Glomerular endothelial cell (primary cell): ENCODE measurements at places on chromosomes 6 and 20. TPM values are rescaled to one million over a fixed set of nuclear protein-coding genes. Genes with fewer than 3 reads are reported as not detected.

- no peak for DNase-seq
Observed at GRCh38 chr6:96171112-96171511, 155.3 kb downstream of the FUT9 start.

PAX1 gene
- not detected in 2 replicates for total RNA-seq

- DNase-seq: no peak
Observed at GRCh38 chr20:60365064-60365666, 406.9 kb downstream of the CDH26 start.

DNA sequence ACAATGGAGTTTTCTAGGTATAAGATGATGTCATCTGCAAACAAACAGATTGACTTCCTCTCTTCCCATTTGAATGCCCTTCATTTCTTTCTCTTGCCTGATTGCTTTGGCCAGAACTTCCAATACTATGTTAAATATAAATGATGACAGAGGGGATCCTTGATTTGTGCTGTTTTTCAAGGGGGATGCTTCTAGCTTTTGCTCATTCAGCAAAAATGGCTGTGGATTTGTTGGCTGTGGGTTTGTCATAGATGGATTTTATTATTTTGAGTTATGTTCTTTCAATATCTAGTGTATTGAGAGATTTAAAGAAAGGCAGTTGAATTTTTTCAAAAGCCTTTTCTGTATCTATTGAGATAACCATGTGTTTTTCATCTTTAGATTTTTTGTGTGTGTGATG, 662.4 kb upstream of the EYS start:
- no peak for DNase-seq

WFDC12 gene
- total RNA-seq: not detected in 2 replicates

DNA sequence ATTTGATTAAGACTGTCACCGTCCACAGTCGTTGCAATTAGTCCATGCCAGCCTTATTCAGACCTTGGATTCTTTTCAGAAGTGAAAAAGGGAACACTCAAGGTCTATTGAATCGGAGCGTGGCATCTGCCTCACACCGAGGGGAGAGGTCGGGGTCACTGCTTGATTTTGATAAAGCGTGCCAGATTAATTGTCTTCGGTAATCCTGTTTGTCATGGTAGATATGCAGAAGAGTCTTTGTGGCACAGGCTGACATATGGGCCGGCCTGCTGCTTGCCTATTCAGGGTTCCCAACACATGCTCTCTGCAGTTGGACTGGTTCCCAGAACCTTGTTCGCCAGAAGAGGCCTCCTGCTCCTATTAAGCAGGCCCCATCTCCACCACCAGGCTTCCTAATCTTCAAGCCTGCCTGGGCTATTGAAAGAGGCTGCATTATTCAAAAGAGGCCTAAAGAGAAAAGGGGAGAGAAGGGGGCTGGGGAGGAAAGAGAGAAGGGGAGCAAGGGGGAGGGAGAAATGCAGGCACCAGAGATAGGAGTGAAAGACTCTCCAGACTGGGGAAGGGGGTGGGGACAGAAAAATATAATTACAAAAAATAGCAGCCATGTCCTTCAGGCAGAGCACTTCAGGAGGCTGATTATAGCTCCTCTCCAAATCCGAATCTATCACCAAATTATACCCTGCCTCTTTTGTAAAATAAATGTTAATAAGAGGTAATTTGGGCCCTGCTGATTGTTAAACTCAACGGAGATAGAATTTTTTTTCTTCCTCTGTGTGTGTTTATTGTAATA, 611.3 kb downstream of the HDGFL1 start:
- DNase-seq: no peak

GRCh38 chr6:99287523-99287922, 62.0 kb downstream of the FAXC start:
- no peak for DNase-seq

DNA sequence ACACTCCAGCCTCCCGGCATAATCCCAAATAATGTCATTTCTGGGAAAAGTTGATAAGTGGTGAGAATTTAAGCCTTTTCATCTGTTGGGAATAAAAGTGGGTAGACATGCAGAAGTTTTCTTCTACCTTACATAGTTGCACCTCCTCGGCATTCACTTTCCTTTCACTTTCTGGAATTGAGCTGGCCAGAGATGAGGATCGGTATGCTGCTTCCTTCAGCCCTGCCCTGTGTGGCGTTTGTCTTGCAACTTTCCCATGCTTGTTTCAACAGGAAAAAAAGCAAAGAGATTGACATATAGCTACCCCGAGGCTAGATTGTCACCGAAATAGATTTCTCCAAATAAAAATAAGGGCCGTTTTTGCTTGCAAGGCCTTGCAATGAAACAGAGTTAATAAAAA, 65.8 kb upstream of the JAG1 start:
- no peak for DNase-seq

GRCh38 chr6:163162007-163162873, 252.3 kb upstream of the QKI start:
- no peak for DNase-seq

- no peak for DNase-seq
Observed at GRCh38 chr6:104173668-104174067, 686.1 kb downstream of the HACE1 start.

- no peak for DNase-seq
Observed at GRCh38 chr6:3263096-3263495, 4.3 kb downstream of the PSMG4 start.

C20orf202 gene
- not detected in 2 replicates for total RNA-seq

DNA sequence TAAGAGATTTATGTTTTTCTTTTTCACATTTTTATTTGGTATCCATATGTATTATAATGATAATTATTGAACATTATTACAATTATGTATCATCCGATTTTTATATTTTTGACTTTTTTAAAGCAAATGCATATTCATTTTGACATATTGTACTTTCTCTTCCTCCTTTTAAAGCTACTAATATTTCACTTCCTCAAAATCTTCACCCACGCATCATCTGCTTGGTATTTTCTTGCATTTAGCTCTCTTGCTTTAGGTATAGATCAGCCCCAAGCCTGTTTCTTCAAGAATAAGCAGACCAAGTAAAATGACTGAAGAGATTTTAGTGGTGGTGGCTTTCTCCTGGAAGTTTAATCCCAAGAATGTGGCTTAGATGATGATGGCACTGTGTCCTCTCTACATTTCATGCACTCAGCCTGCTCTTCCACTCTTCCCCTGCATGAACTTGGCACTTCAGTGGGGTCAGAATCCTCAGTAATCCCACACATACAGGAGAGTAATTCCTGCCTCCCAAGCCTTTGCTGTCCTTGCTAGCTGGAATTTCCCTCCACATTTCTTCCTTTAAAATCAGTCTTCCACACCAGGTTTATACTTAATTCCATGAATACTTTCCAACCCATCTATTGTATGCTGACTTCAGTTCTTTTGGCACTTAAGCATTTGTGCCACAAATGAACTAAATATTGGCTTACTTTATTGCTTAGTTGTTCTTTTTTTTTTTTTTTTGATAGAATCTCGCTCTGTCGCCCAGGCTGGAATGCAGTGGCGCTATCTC, 8.2 kb downstream of the NCOA7 start:
- no peak for DNase-seq

- DNase-seq: no peak
Observed at GRCh38 chr20:61304750-61305149, 52.7 kb downstream of the CDH4 start.

GRCh38 chr6:138509371-138509770, 10.1 kb upstream of the NHSL1 start:
- DNase-seq: no peak

- DNase-seq: peak; percentile 25
Observed at GRCh38 chr6:162907876-162908481, 180.2 kb downstream of the PACRG start.

TMEM74B gene
- 0.76 and 1.2 TPM in 2 replicates for total RNA-seq

- DNase-seq: no peak
Observed at GRCh38 chr6:6892744-6893583, 214.8 kb upstream of the RREB1 start.

DNA sequence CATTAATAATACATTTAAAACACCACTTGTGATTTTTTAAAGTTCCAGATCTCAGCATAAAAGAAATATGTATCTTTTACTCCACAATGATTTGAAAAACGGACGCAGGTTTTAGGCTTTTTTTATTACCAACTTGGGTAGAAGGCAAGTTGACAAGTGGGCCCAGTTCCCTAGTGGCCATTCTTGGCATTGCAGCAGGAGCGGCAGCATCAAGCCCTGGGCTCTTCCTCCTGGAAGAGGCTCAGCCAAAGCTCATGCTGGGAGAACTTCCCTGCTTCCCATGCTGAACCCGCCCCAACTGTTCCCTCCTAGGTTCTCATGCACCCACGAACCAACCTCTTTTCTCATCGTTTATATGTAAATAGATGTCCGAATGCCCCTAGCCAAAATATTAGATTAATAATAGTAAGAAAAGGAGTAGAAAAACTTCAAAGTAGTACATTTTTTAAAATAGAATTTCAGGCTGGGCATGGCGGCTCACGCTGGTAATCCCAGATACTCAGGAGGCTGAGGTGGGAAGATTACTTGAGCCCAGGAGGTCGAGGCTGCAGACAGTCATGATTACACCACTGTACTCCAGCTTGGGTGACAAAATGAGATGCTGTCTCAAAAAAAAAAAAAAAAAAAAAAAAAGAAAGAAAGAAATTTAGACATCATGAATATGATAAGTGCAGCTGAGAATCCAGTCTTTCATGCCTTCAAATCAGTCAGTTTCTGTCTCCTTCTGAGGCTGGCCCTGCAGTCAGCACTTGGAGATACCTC, 18.2 kb upstream of the MYB start:
- no peak for DNase-seq

FAM217B gene
- total RNA-seq: 4.6 and 8.4 TPM in 2 replicates

DNA sequence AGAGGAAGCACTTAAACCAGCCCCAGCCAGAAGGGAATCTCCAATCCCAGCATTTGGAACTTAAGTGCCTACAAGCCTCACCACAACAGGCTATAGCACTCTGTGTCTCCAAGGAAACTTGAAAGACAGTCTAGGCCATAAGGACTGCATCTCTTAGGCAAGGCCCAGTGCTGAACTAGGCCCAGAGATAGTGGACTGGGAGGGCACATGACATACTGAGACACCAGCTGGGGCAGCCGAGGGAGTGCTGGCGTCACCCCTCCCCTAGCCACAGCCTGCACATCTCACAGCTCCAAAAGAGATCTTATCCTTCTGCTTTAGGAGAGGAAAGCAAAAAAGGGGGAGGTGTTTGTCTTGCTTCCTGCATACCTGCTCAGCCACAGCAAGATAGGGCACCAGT, 618.5 kb downstream of the COL12A1 start:
- DNase-seq: no peak

PPP1R3D gene
- 5.4 and 5.7 TPM in 2 replicates for total RNA-seq

TMEM181 gene
- total RNA-seq: 43.1 and 46.6 TPM in 2 replicates

CST4 gene
- not detected in 2 replicates for total RNA-seq

DNA sequence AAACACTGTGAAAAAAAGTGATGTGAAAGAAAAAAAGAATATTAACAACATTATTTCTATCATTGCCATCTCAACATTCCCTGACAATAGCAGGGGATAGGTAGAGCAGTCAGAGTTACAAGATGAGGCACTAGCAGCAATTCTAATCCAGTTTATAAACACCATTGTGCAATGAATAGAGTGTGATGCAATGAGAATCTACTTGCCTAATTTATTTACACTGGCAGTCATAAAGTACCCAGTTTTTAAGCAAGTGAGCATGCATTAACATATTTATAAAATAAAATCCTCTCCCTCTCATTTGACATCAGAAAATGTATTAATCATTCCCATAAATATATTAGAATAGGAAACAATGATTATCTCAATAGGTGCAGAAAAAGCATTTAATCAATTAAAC, 2.5 kb upstream of the MANEA start:
- DNase-seq: no peak

DNA sequence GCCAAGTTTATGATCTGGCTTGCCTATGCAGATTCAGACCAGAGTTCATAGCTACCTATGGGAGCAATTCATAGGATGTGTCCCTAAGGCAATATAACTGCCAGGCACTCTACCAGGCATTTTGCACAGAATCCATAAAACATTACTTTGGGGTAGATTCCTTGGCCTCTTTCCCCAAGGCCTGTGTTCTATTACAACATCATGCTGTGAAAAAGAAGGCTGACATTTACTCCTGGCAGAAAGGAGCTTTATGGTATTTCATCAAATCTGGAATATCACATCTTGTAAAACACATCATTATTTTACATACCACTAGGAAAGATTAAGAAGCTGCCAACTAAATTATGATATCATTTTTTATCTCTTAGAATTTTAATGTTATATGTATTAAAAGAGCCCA, 287.0 kb upstream of the MARCKS start:
- no peak for DNase-seq

CNR1 gene
- total RNA-seq: 0.34 TPM in 1 of 2 replicates, not detected in the other

- DNase-seq: no peak
Observed at GRCh38 chr6:140636908-140637402, 1262.5 kb upstream of the CITED2 start.

DNA sequence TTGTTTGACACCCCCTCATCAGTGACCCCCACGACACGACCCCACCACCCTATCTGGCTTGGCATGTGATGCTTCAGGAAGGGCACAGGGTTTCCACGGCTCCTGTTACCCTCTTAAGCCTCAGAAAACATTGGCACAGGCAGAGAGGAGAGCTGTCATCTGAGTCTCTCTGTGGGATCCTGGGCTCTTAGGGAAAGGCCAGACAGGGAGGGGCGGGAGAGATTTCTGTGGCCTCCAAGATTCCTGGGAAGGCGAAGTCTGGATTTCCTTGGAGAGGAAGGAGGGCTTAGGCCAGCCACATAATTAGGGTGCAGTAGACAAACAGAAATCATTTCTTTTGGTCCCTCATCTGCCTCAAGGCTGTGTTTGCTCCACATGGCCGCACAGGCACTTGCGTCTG, 191.6 kb upstream of the SNX9 start:
- no peak for DNase-seq
